ENCODE measurements at places on chromosomes 3 and 15.

DNA sequence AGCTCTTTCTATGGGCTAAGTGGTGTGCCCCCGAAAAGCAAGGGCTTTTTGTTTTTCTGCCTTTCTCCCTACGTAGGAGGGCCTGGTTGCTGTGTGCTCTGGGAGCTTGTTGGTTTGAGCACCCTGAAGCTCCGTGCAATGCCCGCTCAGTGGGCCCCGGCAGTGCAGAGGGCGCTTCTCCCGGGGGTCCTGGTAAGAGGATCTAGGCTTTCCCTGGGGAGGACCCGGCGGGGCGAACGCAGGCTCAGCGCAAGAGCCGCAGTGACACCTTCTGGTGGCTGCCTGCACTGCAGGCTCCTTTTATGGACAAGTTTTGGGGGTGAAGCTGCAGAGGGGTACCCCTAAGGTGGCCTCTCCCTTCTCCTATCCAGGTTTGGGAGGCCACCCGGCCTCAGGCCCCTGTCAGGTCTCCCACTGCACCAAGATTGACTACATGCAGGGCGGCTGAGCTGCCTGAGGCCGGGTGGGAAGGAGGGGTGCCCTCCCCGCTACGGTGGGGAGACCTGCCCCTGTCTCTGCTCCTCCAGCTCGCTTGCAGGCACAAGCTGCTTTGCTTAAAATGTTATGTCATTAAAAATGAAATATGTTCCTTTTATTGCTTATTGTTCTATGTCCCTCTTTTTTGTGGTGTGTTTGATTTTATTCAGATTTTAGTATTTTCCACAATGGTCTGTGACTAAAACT is 387.9 kb downstream of the GABRG3 start:
- DNase-seq, result no peak

- DNase-seq, result no peak
Measured at GRCh38 chr15:89164712-89165211, 56.6 kb downstream of the RLBP1 start.

DNA sequence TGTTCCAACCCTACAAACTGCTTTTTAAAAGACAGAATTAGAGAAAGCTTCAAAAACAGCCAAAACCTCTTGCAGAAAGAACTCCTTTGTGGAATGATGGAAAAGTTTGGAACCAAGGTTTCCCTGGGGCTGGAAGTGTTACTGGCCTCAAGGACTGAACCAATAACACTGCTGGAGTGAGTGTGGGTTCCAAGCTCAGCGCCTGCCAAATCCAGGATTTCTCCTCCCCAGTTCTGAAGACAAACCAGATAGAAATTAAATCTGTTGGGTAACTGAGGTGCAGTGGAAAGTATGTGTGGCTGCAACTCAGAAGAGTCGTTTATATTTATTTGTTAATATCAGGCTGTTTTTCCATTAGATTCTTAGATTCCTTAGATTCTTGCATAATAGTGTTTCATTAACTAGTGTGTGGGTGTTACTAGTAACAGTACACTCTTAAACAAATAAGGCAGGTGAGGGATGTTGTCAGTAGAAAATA is 66.5 kb upstream of the FNDC3B start:
- DNase-seq, result peak; percentile 19

DNA sequence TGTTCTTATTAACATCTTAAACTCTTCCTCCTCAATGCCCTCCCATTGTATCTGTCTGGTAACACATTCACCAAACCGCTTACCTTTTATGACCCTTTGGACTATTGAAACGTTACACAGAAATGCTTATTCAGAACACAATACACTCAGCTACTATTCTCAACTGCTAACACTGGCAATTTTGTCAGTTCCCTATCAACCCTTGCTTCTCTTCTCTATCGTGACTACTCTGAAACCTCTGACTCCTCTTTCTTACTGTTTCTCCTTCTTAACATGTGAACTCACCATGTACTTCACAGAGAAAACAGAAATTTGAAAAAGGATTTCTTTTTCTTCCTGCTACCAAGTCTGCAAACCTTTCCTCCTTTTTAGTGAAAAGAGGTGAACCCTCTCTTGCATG is 232.9 kb upstream of the GPR149 start:
- DNase-seq, result no peak

GRCh38 chr3:169528289-169528688 is 135.2 kb downstream of the MECOM start:
- peak; percentile 3 for DNase-seq

DNA sequence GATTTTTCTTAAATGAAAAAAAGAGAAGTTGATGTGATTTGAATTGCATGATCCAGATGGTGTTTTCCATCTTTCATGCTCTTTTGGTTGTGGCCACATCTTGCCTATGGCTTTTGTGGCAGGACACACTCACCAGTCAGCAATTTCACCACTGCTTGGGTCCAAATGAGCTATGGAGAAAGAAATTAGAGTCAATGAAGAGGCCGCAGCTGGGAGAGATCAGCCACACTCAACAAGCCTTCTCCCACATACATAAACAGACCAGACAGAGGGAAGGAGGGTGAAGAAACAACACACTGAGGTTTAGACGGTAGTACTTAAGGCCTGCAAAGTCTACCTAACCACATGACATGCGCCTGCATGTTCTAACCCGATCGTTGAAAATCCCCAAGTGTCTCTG is 110.7 kb upstream of the CDIN1 start:
- peak; percentile 92 for DNase-seq

GRCh38 chr15:63712828-63713520 is 115.8 kb downstream of the FBXL22 start:
- DNase-seq, result no peak

- DNase-seq, result peak; percentile 64
Measured at GRCh38 chr3:130905551-130905950, 11.7 kb downstream of the ATP2C1 start.

- DNase-seq, result peak; percentile 6
Measured at GRCh38 chr3:31724651-31725050, 191.9 kb downstream of the STT3B start.

DNA sequence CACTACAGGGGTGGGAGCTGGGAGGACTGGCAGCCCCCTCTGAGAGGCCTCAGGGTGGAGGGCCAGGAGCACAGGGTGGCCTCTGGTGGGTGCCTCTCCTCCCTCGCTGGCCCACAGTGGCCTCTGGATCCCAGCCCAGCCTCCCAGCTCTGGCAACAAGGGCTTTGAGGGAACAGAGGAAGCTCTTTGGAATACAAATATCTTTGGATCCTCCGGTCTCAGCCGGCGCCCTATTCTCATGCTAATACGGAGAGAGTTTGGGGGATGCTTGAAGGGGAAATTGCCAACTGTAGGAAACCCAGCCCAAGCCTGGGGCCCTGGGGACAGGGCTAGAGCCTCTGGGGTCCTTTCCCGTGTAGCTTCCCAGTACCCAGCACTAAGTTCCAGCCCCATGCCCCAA is 33.4 kb upstream of the INSYN1 start:
- no peak for DNase-seq

DNA sequence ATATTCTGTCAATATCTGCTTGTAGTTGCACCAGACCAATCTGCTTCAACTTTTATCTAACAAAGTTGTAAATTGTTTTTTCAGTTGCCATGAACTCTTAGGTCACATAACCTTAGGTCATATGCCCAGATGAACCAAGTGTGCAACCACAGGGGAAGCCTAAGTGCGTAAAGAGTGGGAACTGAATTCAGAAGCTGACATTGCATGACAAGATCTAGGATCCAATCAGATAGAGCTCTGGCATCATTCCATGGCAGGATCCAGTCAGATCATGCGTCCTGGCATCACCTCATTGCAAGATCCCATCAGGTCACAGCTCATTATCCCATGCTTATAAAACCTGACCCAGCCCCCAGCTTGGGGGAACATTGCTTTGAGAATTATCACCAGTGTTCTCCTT is 18.9 kb upstream of the IFT57 start:
- no peak for DNase-seq

- no peak for DNase-seq
Measured at GRCh38 chr3:193769437-193769836, 176.4 kb downstream of the OPA1 start.

DNA sequence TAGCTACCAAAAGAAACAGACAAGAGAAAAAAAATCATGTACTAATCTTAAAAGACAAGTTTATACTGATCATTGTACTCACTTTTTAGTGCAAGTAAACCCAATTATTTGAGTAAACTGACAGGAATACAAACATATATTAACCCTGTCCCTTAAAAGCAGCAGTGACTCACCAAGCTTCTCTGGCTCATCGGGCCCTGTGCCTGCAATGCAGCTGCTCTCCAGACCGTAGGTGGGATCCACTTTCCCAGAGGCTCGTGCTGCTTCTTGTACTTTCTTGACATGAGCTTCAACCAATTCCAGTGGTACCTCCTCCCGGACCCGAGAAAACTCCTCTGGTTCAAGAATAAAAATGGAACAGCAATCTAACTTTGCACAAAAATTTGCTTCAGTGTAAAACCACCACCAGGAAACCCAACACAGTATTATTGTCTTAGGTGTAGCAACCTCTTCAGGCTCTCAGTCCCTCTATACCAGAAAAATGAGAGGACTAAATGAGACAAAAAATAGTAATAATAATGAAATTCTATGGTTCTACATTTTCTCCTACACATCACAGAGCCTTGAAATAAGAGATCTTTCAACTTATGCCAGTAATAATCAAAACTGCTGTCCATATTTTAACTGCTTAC is 82.6 kb upstream of the CSPG5 start:
- DNase-seq, result peak; percentile 70

- DNase-seq, result no peak
Measured at GRCh38 chr3:102237181-102237580, 197.6 kb upstream of the ZPLD1 start.

DNA sequence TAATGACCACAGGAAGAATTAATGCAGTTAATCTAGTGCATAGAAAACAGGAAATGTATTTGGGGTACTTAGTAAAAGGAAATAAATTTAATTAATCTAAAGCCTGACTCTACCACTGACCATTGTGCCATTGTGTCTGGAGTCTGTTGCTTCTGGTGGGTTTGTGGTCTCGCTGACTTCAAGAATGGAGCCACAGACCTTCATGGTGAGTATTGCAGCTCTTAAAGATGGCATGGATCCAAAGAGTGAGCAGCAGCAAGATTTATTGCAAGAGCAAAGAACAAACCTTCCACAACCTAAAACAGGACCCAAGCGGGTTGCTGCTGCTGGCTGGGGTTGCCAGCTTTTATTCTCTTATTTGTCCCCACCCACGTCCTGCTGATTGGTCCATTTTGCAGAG is 711.5 kb upstream of the LMCD1 start:
- no peak for DNase-seq

GRCh38 chr15:41429003-41429890 is 12.4 kb downstream of the RTF1 start:
- DNase-seq, result no peak

- no peak for DNase-seq
Measured at GRCh38 chr3:165529451-165529850, 307.8 kb downstream of the BCHE start.

GRCh38 chr15:86077070-86077469 is 2.6 kb upstream of the AGBL1 start:
- no peak for DNase-seq

DNA sequence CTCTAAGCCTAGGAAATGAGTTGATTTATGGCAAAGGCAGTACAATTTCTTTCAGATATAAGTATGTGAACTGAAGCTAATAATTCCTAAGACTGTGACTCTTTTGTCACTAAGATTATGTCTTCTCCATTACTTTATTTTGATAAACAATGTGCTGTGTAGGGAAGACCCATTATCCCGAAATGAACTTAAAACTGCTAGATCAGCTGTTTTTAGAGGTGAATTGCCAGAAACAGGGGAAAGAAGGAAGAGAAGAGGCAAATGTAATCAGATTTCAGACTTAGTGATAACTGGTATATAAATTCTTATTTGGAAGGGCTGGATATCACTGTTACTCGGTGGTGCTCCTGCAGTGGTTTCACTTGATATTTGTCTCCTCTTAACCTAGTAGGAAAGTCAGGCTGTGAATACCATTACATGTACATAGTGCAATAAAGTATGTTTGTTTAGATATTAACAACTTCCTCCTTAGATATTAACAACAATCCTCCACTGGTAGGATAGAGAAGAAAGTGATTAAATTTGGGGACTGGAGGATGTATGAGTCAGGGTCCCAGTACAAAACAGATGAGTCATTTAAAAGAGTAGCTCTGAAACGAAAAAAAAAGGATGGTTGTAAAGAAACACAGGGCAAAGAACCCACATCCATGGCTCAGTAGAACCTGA is 338.5 kb upstream of the KCNH8 start:
- no peak for DNase-seq
